ENCODE measurements at places on chromosomes 11 and 22.

- DNase-seq: no peak
Measured at GRCh38 chr22:23763579-23763945, 772 bp downstream of the C22orf15 start.

GRCh38 chr11:74272276-74272675 lies 39.2 kb downstream of the P4HA3 start:
- DNase-seq: no peak

- DNase-seq: no peak
Measured at GRCh38 chr22:26431261-26431995, 2.4 kb downstream of the ASPHD2 start.

DNA sequence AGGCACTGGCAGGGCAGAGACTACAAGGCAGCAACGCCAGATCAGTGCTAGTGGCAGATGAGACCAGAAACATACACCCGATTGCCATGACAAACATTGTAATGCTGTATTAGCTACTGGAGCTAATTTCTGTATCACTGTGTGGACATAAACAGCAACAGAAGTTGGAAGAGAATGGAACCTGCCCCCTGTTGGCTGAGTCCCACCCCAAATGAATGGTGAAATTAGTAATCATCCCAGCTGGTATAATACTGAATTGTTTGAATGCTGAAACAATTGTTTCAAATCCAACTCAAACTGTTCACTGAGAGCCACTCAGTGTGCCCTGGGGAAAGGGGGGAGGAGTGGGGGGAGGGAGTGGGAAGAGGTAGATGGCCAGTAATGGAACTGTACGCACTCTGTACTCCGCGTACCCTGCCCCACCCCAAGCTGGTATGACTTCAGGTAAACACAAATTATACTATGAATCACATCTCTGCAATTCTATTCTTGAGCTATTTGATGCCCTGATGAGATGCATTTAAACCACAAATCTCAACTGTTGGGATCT lies 11.2 kb upstream of the BIRC3 start:
- DNase-seq: no peak

DNA sequence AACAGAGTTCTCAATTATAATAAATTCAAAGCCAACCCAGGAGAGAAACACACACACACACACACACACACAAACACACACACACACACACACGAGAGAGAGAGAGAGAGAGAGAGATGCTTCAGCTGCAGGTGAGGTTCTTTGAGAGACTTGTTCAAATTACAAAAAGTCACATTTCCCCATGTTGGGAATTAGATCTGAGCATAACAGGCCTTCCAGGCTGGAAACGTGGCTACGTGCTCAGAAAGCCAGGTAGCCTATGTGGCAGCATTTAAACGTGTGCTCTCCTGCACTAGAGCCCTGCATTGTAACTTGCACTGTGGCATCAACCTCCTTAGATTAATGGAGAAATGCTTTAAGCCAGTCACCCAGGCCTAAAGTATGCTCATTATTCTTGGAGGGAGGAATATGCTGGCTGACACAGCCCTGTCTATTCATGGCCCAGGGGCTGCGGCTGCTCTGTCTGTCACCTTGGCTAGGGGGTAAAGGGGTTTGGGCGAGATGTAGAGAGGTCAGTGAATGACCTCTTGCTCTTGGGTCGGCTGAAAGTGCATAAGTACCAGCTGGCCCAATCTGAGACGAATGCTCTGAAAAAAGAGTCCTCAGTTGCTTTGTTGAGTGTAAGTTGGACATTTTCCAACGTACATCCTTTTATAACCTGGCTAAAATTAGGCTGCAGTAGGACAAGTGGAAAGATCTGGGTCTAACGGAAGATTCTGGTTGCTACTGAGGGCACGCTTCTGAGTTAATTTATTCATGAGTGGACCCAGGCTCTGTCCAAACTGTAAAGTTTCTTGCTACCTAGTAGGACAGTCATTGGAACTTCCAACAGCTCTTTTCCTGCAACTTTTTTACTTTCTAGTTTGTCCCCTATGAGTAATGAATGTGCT lies 171.1 kb upstream of the SEZ6L start:
- DNase-seq: no peak

DNA sequence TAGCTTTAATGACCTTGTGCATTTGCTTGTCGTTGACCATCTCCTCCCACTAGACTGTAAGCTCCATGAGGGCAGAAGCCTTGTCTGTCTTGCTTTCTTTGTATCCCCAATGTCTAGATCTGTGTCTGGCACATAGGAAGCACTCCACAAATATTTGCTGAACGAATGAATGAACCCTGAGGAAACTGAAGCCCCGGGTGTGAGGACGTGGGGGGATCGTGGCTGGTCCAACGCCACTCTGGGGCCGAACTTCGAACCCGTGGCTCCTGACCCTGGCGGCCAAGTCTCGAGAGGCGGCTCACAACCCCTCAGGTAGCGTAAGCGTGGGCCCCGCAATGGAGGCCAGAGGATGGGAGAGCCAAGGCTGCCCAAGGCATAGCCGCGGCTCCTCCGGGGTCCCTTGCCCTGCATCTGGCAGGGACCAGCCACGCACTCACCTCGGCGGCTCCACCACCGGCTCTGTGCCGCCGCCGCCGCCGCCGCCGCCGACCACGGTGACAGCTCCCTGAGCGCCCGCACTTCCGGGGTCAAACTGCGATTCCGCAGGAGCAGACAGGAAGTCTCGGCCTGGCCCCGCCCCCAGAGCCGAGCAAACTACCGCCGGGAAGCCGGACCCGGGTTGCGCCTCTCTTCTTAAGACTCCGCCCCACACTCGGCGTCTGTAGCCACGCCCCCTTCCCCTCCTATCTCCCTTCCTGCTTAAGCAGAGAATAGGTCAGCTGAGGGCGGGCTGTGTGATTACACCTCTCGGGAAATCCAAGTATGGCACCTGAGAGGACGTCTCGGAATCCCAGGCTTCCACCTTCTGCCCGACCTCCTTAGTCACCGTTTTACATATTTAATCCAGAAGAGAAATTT lies at the start of gene ASCC2:
Gene ASCC2 (minus strand): TSS at position 534 of the 858 bp plus-strand sequence. CDS start 5,949 bp downstream, outside the sequence.
- DNase-seq: peak; percentile 91

GRCh38 chr11:2800655-2801531 lies 84.7 kb downstream of the CDKN1C start:
- no peak for DNase-seq

DNA sequence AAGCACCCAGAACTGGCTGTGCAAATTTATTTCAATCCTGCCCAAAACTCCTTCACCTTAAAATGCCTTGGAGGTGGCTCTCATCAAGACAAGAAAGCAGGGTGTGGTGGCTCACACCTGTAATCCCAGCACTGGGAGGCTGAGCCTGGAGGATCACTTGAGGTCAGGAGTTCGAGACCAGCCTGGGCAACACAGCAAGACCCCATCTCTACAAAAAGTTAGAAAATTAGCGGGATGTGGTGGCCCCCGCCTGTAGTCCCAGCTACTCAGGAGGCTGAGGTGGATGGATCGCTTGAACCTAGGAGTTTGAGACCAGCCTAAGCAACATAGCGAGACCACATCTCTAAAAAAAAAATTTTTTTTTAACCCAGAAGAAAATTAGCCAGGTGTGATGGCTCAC lies 689 bp upstream of the RAB39A start:
- no peak for DNase-seq

- no peak for DNase-seq
Measured at GRCh38 chr22:27992294-27993165, 73.5 kb upstream of the PITPNB start.

GRCh38 chr11:123235656-123236261 lies 40.7 kb upstream of the CLMP start:
- DNase-seq: no peak

DNA sequence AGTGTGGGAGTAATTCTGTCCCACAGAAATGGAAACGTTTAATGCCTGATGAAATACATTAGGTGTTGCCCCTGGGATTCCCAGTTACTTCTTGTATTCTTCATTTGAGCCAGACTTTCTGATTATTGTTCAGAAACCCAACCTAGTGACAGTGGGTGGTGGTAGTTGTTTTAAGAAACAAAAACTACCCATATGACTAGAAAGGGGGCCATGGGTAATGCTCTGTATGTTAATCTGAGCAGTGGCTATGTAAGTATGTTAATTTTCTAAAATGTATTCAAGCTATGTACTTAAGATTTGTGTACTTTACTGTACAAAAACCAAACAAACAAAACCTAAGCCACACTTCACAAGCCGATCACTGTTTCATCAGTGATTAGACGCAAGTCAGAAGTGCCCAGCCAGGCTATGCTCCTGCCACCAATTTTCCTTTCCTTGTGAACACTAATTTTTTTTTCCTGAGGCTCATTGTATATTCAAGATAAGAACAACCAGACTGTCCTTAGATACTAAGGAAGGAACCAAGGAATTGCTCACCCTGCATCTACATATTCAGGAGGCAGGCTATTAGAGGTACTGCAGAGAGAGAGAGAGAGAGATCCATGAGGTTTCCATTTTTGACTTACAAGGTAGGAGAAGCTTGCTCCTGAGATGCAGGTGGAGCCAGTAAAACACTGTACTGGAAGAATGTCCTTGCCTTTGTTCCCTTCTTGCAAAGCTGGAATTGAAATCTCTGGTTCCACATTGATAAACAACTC lies 122.7 kb downstream of the DBX1 start:
- no peak for DNase-seq

GRCh38 chr22:45552580-45553350 lies 50.1 kb downstream of the FBLN1 start:
- DNase-seq: peak; percentile 95

GRCh38 chr11:130940706-130941105 lies 24.4 kb upstream of the SNX19 start:
- DNase-seq: peak; percentile 65

DNA sequence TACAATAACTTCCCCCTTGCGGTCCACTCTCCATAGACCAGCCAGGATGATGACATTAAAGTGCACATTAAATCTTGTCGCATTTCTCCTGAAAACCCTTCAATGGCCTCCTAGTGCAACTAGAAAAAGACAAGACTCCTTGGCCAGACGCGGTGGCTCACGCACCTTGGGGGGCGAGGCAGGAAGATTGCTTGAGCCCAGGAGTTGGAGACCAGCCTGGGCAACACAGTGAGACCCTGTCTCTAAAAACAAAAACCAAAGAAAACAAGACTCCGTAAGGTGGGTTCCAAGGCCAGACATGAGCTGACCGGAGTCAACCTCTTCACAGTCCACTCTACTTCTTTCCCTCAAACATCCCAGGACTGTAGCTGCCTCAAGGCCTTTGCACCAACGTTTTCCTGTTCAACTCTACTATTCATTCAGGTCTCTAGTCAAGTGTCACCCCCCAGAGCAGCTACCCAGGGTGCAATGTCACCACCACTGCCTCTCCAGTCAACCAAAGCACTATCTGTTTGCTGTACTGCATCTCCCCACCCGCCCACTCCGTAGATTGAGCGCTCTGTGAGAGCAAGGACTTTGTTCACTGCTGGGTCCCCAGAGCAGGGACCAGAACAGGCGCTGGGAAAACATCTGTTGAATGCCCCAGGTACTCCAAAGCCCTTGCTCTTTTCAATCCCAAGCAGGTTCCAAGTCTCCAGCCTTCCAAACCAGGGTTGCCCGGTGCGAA lies 739 bp downstream of the ZMAT5 start:
- DNase-seq: no peak

- DNase-seq: no peak
Measured at GRCh38 chr11:74818283-74818946, 69.8 kb downstream of the RNF169 start.

- DNase-seq: no peak
Measured at GRCh38 chr11:17401841-17402240, 13.4 kb upstream of the KCNJ11 start.

- no peak for DNase-seq
Measured at GRCh38 chr11:111922803-111923202, 4.1 kb downstream of the C11orf52 start.

DNA sequence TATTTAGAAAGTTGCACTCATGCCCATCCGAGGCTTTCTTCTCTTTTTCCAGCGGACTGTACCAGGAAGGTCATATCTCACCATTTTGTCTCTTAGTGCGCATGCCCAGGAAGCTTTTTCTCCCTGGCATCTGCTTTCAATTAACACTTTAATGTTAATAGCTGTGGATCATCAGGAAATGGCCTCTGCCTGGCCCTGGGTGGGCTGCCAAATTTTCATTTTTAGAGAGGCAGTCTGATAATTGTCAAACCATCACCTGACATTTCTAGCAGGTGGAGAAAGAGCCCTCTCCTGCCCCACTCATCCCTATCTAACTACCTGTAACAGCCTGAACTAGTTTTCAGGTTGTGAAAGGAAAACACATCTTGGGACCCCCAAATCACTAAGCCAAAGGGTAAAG lies 257.4 kb upstream of the LRRC4C start:
- DNase-seq: no peak

DNA sequence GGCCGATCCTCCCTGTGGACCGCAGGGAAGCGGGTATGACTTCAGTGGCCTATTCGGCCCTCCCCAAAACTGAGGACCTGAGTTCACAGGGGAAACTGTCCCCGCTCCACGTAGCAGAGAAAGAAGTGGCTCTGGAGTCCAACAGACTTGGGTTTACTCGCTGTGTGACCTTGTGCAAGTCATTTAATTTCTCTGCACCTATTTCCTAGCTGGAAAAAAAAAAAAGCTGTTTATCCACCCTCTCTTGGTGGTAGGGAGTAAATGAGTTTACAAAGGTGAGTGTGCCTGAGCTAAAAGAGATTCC lies 2.2 kb downstream of the SPON1 start:
- no peak for DNase-seq

GRCh38 chr11:75342231-75342918 lies 9.1 kb downstream of the ARRB1 start:
- no peak for DNase-seq

- no peak for DNase-seq
Measured at GRCh38 chr22:37324340-37325038, 42.2 kb downstream of the CYTH4 start.

- no peak for DNase-seq
Measured at GRCh38 chr22:49951000-49951677, 9.4 kb upstream of the PIM3 start.

- no peak for DNase-seq
Measured at GRCh38 chr11:100760744-100761143, 73.7 kb downstream of the ARHGAP42 start.

GRCh38 chr11:33736148-33736812 lies at the start of gene CD59:
CD59 (minus strand) TSS chr11:33736423; CDS start chr11:33722445, 13,978 bp downstream.
- DNase-seq: peak; percentile 75

- DNase-seq: no peak
Measured at GRCh38 chr11:37378958-37379357, 780.9 kb upstream of the RAG2 start.

DNA sequence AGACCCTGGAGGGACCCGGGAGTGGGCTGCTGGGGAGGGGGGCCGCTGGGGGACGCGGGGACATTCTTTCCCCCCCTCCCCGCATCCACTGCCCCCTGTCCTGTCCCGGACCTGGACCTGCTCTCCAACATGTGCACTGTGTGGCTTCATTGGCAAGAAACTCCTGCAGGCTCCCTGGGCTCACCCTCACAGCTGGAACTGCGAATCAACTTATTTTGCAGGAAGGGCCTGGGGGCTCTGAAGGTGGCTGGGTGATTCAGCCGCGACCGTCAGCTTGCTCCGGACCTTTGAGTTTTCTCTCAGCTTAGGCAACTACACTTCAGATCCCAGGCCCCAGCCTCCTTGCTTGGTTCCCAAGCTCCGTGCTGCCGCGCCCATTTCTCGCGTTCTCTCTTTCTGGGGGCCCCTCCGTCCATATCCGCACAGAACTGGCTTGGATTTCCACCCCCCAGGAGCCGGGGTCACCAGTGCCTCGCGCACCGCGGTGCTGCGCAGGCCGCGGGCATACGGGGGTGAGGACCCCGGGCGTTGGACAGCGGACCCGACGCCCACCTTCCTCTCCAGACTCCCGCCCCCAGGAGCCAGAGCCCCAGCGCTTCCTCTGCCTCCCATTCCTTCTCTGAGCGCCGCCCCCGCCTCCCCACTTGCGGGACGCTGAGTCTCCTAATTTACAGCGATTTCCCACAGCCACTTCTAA lies 471 bp upstream of the AHNAK start:
- no peak for DNase-seq

All from AG09319 (cell line).